ENCODE measurements at places on chromosomes 6 and 20.

DNA sequence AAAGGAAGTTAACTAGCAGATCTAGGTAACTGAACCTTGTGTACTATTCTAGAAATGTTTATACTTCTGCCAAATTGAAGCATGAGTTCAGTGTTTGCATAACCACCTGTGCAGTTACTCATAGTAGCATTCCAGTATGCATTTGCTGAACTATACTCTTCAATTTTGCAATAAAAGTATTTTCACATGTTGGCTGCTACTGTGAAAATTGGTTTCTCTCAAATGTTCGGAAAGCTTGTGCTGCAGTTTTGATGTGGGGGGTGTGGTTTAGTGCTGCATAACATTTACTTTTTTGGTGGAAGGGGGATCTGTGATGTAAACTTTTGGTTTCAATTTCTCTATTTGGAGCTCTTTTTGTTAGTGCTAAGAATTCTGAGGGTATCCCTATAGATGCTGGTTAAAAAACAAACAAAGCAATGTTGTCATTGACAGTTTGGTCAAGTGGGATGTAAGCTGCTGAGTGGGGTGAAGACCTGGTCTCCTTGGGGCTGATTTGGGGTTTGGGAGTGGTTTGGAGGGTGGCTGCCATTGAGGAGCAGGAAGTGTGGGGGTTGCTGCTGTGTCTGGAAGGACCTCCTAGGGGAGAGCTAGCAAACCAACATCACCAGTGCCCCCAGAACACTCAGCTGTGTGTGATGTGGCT, 87.8 kb downstream of the CARMIL1 start:
- no peak for DNase-seq

GRCh38 chr6:109808837-109809236, 117.7 kb downstream of the FIG4 start:
- DNase-seq, result no peak

GRCh38 chr6:20644667-20645370, 110.6 kb downstream of the CDKAL1 start:
- DNase-seq, result no peak

GRCh38 chr20:41738604-41739206, 120.5 kb upstream of the CHD6 start:
- peak; percentile 59 for DNase-seq

DNA sequence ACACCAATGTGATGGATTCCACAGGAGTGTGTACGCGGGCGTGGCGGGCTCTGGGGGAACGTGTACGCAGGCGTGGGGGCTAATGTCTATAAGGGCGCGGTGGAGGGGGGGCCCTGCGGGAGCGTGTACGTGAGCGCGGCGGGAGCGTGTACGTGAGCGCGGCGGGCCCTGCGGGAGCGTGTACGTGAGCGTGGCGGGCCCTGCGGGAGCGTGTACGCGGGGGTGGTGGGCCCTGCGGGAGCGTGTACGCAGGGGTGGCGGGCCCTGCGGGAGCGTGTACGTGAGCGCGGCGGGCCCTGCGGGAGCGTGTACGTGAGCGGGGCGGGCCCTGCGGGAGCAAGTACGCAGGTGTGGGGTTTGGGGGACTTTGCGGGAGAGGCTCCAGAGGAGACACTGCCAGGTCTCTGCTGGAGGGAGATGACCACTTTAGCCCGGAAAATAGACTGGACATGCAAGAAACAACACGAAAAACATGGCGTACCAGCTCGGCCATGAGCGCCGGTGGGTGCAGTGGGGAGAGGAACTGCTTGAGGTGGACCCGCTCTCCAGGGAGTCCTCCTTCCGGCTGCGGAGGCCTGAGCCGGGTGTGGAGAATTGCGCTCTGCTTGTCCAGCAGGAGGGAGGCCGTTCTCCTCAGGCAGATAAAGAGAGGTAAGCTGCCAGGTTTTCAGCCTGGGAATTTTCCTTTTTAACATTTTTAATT, 27.8 kb upstream of the SMOC2 start:
- DNase-seq, result no peak

- no peak for DNase-seq
These were observed 96.6 kb upstream of the LOC128125822 start for GRCh38 chr6:63475707-63476106.

GRCh38 chr6:150177952-150178520, 35.2 kb downstream of the PPP1R14C start:
- DNase-seq, result no peak

GRCh38 chr20:57069442-57069841, 197.0 kb downstream of the BMP7 start:
- no peak for DNase-seq

DNA sequence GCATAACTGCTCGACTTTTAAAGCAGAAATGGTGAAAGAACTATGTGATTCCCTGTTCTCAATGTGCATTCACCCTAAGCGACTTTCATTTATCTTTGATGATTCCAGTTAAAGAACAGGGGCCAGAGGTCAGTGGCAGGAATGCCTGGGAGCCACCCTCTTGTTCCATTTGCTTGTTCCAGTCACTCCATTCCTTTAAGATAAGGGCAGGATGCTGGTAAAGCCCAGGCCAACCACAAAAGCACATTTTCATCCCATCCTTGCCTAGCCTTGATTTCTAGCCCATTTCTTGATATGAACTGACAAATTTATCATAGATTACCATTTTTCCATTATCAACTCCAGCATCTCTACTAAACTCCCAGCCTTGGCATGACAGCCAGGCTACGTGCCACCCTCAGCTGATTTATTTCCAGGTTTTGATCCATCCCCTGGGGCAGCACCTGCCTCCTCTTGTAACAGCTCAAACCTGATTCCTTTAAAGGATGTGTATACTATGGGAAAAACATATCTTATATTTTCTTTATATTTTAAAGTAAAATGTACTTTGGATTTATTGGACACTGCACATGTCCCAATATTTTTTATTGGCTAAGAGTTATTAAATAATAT, 19.2 kb downstream of the HMGN3 start:
- DNase-seq, result no peak

- no peak for DNase-seq
These were observed 60.3 kb downstream of the WDR27 start for GRCh38 chr6:169641461-169642085.

- DNase-seq, result peak; percentile 59
These were observed 999 bp upstream of the EHMT2 start for GRCh38 chr6:31898383-31899011.

DNA sequence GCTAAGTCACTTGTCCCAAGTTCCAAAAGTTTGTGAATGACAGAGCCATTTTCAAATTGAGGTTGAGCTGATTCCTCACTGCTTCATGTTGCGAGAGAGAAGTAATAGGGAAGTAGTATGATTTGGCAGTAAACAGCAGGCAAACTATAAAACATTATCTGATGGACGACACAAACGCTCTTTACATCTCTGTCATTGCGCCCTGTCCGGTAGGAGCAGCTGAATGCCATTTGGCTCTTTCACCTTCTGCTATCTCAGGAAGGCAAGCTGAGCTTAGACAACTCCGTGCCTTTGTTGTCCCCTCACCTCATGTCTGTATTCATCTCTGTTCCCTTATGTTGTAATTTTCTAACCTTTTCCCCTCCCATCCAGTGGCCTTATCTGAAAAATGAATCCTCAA, 440.7 kb upstream of the FLRT3 start:
- no peak for DNase-seq

DNA sequence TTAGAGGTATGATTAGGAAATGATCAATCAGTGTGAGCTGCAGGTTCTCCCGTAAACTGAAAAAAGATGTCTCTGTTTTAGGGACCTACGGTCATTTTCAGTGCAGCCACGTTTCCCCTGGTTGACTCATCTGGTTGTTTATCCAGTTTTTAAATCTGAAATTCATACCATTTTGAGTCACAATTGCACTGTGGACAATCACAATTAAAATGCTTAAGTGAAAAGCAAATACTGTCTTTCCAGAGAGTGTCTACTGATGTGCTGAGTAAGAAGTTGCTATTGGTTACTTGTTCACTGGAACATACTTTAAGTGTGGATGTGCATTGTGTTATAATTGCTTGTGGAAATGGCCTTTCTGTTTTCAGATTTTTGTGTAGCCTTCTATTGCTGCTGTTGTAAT, 305.1 kb upstream of the SASH1 start:
- no peak for DNase-seq

DNA sequence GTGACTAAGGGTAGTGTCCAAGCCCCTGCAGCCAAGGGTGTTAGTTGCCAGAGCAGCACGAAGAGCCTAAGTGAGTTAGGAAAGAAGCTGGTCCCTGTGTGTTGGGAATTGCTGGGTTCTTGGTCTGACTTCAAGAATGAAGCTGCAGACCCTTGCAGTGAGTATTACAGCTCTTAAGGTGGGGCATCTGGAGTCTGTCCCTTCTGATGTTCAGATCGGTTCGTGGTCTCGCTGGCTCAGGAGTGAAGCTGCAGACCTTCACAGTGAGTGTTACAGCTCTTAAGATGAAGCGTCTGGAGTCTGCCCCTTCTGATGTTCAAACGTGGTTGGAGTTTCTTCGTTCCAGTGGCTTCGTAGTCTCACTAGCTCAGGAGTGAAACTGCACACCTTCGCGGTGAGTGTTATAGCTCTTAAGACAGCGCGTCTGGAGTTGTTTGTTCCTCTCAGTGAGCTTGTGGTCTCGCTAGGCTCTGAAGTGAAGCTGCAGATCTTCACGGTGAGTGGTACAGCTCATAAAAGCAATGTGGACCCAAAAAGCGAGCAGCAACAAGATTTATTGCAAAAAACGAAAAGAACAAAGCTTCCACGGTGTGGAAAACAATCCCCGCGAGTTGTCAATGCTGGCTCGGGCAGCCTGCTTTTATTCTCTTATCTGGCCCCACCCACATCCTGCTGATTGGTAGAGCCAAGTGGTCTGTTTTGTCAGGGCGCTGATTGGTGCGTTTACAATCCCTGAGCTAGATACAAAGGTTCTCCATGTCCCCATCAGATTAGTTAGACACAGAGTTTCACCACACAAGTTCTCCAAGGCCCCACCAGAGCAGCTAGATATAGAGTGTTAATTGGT, 31.8 kb downstream of the PXDC1 start:
- no peak for DNase-seq

DNA sequence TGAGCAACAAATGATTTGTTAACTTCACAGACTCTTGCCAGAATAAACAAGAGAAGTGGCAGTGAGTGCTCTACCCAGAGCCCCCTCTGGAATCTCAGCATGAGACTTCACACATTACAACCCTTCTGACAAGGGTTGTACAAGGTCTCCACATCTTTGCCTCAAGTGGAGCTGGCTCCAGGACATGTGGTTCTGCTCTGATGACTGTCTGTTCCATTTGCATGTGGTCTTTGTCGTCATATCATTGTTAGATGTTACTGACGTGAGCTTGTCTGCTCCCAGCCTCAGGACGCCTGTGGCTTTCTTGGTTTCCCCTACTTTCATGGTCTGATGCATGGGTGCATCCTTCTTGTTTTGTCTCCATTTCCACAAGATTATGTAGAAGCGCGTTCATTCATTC, 115.0 kb downstream of the SLC24A3 start:
- DNase-seq, result no peak

GRCh38 chr6:28867086-28867409, 56.7 kb downstream of the TRIM27 start:
- no peak for DNase-seq

All from KBM-7 (cell line).